Aortic smooth muscle cell (primary cell): ENCODE measurements at places on chromosomes 4 and X. TPM values are rescaled to one million over a fixed set of nuclear protein-coding genes. Genes with fewer than 3 reads are reported as not detected.

Gene MAGEB10
- total RNA-seq, result not detected in 2 replicates

Gene MAGEA11
- total RNA-seq, result not detected in 2 replicates

Gene PNMA6A
- 0.53 and 0.62 TPM in 2 replicates for total RNA-seq

Gene MAGEA9B
- 0.06 TPM in 1 of 2 replicates, not detected in the other for total RNA-seq

Gene TLR2
- total RNA-seq, result under 0.01 TPM in 1 of 2 replicates, not detected in the other

Gene PIGA
- 9.3 and 9.5 TPM in 2 replicates for total RNA-seq

Gene CLDN22
- total RNA-seq, result not detected in 2 replicates

Gene OTUD6A
- total RNA-seq, result not detected in 2 replicates

Gene SASH3
- not detected in 2 replicates for total RNA-seq

Gene H2BW2
- not detected in 2 replicates for total RNA-seq

Gene STAP1
- not detected in 2 replicates for total RNA-seq

Gene SERTM2
- total RNA-seq, result not detected in 2 replicates

Gene RLIM
- 56.5 and 62.0 TPM in 2 replicates for total RNA-seq

Gene MAMLD1
- 0.92 and 1.6 TPM in 2 replicates for total RNA-seq

Gene TAF7L
- total RNA-seq, result 0.25 and 0.26 TPM in 2 replicates

Gene GIMD1
- total RNA-seq, result not detected in 2 replicates

Gene NPY1R
- 2.5 and 69.0 TPM in 2 replicates for total RNA-seq

Gene MED28
- 7.4 and 9.9 TPM in 2 replicates for total RNA-seq

Gene FAM47E
- total RNA-seq, result 0.66 and 0.99 TPM in 2 replicates

Gene NLGN3
- total RNA-seq, result 0.13 and 0.37 TPM in 2 replicates

Gene FGFR3
- 0.31 and 0.92 TPM in 2 replicates for total RNA-seq

Gene NAP1L2
- 1.2 and 2.2 TPM in 2 replicates for total RNA-seq

Gene HS3ST1
- 2.1 and 2.5 TPM in 2 replicates for total RNA-seq

Gene FGB
- total RNA-seq, result not detected in 2 replicates

Gene CYLC1
- not detected in 2 replicates for total RNA-seq

Gene RAB33A
- 0.53 and 0.93 TPM in 2 replicates for total RNA-seq

Gene F8A2
- not detected in 2 replicates for total RNA-seq

Gene MAGEC3
- not detected in 2 replicates for total RNA-seq

Gene RAI2
- 1.6 and 3.0 TPM in 2 replicates for total RNA-seq

Gene RHOH
- total RNA-seq, result not detected in 2 replicates
